COR-L47 (cell line): ENCODE measurements at places on chromosomes 4 and X.

DNA sequence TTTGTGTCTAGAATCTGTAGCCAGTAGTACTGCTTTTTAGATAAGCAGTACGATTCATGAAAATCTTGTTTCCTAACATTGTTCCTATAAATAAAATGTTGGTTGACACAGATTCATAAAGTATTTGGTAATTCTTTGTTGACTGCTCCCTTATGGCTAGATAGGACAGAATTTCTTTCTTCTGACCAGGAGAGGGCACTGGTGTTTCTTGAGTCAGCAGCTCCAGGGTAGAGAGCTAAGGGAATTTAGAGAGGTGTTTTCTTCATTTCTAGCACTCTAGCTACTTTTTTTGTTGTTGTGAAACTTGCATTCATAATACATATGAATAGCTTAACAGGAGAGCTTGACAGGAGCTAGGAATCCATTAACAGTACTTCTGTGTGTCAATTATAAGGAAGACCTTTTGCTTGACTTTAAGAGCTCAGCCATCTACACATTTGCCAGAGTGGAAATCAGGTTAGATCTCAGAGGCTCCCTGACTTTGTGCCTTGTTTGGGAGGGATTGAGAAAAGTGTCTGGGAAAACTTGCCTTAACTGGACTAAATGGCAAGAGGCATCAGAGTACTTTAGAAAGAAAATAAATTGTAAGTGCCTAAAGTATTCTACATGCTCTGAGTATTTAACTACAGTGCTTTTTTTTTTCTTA is 756.1 kb downstream of the SH3BGRL start:
- DNase-seq = peak; percentile 42

- peak; percentile 26 for DNase-seq
Observed at GRCh38 chr4:128379860-128380259, 92.2 kb upstream of the PGRMC2 start.

DNA sequence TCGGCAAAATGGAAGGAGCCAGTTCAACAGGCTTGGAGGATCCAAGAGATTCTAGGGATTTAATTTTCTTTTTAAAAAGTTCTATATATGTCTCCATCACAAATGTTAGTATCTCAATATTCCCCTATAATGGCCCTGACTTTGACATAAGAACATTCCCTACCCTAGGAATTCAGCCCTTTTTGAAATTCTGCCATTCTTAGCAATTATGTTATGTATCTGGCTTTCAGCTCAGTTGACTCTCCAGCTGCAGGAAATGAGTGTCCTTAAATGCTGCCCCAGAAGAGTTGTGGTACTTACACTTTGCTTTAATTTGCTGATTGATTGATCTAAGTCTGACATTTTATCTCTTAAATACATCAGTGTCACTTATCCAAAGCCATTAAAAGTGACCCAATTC is 1454.3 kb downstream of the FSTL5 start:
- DNase-seq = no peak

DNA sequence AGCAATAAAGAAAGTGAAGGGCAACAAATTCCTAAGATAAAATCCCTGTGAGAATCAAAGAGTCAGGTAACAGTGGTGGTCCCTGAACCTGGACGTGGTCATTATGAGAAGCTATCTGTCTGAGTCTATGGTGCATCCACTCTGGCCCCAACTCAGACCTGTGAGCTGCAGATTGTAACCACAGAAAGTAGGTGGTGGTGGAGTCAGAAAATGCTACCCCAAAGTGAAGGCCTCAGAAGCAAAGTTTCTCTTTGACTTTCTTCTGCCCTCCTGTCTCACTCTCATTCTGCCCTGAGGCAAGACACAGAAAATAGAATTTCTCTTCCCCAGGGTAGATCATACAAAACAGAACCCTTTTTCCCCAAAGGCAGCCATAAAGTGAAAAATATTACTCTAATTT is 84.1 kb upstream of the NEIL3 start:
- no peak for DNase-seq

DNA sequence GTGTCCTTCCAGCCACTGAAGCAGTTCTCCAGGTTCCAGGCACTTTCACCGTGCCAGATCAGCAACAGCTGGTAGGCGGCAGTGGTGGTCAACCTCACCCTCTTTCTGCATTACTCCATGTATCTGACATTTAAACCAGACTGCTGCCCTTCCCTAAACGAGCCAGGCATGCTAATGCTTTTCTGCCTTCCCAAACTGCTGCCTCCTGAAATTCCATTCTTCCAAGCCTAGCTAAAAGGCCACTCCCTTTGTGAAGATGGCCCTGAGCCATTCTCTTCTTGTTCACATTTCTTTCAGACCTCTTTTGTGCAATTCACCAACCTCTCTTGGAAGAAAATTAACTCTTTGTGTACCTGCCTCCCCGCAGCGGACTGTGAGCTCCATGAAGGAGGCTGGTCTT is 73.7 kb downstream of the CHST7 start:
- DNase-seq = no peak
